Prostate gland (tissue), 2 donors: ENCODE measurements at places on chromosomes 7 and 10.

DNA sequence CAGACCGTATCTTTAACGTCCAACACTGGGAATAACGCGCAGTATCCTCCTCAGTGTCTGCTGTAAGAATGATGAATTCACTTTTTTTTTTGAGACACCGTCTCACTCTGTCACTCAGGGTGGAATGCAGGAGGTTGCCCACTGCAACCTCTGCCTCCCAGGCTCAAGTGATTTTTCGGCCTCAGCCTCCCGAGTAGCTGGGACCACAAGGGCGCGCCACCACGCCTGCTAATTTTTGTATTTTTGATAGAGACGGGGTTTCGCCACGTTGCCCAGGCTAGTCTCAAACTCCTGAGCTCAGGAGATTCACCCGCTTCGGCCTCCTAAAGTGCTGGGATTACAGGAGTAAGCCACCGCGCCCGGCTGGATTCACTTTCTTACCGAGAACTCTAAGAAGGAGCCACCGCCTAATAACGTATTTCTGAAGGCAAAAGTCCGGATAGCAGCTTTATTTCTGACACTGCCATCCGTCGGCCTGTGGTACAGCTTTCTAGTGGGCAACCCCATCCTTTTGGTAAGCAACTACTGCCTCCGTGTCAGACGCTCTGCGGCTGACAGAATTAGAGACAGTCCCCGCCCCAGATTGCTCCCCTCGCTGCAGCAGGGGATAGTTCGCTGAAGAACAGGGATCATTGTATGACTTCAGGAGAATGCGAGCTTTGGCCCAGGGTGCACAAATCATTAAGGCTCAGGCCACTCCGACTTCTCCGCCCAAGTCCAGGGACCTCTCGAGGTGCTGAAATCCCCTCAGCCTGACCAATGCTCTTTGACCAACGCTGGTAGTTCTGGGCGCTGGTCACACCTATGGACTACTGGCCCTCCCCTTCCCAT lies 662 bp downstream of the POLR3A start:
- no peak for DNase-seq

- DNase-seq, result peak; percentile 56
These were observed 128.9 kb downstream of the VIPR2 start for GRCh38 chr7:159015454-159016410.

DNA sequence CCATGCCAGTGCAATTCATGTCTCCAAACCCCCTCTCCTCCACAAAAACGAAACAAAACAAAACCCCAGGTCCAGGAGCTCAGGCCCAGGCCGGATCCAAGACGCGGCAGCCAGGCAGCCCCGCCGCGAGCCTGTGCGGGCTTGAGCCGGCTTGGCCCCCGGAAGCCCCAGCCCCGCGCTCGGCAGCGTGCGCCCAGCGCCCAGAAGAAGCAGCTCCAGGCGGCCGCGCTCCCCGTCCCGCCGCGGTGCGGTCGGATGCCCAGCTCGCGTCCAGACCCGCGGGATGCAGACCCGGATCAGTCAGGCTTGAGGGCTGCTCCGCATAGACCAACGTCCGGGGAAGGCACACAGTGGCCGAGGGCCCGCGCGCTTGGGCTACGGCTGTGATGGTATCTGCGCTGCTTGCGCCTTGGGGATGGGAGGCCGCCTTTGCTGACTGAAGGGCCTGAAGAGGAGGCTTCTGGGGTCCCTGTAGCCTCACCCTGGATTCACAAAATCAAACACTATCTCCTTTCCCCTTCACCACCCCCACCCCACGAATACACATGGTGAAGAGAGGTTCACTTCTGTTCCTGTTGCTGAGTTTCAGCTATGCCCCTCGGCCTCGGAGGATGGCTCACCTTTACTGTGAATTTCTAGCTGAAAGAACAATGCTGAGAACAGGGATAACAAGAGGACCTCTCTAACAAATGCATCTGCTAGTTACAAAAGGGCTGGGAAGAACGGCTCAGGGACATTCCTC lies 79.9 kb upstream of the EN2 start:
- no peak for DNase-seq

DNA sequence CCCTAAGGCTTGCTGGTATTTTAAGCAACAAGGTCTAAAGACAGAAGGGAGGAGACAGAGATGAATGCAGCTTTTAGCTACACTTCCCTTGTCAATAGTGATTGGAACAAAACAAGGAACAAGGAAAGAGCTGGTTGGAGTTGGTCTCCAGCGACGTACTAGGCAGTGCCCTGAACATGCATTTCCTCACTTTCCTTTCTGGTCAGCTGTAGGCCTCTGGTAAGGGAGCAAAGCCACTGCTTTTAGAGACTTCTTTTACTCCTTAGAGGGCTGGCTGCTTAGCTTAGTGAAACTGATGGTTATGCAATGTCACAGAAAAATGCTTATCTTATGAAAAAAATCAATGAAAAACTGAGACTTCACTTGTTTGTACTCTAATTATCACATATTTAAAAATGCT lies 75.5 kb upstream of the TRIL start:
- DNase-seq, result no peak

DNA sequence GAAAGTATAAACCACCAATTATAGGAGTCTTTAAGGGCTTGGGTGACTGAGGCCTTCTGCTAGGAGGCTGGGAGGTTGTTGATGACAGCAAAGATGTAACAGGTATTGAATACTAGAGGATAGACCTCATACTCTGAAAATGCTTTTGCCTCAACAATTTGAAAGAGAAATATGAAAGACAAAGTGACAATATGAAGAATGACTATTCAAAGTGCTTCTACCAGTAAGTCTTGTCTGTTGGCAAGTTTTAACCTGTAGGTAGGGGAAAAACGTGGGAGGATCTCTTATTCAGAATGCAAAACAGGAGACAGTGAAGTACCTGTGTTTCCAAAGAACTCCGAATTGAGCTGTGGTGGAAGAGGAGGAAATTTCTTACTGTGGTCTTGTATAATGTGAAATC lies 38.2 kb downstream of the GBF1 start:
- DNase-seq, result no peak

GRCh38 chr7:30429156-30429530 lies 49.4 kb downstream of the NOD1 start:
- DNase-seq, result no peak

DNA sequence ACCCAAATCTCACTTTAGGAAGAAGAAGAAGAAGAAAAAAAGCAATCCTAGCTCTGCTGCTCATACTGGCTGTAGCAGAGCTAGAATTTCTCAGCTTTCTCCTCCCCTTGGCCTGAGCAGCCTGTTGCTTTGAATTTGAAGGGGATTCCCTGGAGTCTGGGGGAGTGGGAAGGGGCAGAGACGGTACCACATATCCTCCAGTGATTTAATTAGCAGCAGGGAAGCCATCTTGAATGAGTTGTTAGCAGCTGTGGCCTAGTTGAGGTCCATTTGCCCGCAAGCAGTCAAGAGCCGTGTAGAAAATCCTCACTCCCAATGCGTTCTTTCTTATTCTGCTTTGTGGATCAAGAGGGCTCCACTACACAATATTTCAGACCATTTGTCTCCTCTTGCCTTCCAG lies 16.5 kb downstream of the PDE6C start:
- DNase-seq, result no peak

DNA sequence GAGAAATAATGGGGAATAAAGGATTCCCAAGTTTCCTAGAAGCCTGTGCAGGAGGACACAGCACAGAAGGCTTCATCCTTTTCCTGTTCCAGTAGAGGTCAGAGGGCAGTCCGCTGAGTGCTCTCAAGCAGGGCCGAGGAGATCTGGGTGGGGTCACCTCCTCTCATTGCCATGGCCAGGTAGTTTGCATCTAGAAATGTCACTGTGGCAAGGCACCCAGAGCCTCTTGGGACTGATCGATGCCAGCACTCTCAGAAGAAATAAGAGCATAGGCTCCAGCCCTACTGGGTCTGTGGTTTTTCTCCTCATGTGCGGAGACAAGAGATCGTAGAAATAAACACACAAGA lies 7.9 kb downstream of the NUB1 start:
- DNase-seq, result no peak

GRCh38 chr10:71516890-71517289 lies 120.2 kb downstream of the CDH23 start:
- DNase-seq, result no peak

DNA sequence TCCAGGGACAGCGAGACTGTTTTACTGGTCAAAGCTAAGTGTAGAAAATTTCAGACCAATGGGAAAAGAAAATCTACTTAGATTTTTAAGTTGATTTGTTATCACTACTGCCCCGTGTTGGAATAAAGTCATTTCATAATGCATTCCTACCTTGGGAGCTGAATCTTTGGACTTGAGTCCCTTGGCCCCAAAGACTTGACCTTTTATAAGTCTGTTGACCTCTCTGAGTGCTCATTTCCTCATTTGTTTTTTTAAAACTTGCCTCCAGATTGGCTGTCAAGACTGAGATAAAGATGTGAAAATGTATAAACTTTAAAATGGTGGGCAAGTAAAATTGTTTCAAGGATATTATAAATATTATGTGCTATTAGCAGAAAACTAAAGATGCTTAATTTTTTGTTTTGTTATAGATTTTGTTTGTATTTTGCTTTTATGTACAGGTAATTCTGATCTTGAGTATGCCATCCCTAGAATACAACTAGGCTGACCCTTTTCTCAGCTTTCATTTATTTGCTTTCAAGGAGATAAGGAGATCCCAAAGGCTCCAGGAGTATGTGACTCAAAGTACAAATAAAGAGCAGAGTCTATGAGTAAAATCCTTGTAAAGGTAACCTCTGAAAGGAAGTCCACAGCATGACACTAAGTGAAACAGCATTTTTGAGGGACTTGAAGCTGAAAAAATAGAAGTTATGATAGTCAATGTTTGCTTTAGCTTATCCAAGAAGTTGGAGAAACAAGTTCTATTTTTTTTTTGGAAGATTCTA lies 54.6 kb downstream of the TMEM26 start:
- DNase-seq, result no peak
